AG08396 (cell line): ENCODE measurements at places on chromosomes 4 and X.
A peak's percentile ranks its signal among the peaks of the same experiment; 100 is the strongest.

- no peak for DNase-seq
These were observed 1029.7 kb upstream of the TENM3 start for GRCh38 chr4:181213551-181213950.

DNA sequence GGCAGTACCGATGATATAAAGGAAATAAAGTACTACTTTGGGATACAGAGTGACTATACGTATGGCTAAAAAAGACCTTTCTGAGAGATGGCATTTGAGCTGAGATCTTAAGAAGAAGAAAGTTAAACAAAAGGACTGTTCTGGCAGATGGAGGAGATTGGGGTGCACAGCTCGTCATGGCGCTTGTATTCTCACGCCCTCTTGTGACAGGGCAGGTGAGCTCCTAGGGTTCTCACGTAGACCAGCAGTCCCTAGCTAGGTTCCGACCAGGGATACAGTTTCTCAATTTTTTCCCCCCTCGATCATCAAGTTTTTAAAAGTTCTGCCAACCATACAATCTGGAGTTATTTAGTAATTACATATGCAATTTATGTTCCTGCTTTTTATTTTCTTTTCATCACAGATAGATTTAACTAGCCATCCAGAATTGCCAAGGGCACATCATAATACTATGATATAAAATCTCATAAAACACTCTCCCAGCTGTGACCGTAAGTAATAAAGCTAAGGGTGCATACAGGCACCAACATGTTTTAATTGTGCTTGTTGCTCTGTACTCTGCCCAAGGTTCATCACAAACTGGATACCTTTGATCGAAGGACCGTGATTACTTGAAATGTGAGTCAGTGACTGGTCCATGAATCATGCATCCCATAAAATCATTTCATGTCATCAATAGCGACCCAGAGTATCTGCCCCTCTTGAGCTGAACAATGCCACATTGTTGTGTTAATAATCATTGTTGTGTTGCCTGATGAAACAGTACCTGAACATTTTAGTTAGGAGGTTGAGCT is 69.4 kb upstream of the ZNF518B start:
- no peak for DNase-seq

DNA sequence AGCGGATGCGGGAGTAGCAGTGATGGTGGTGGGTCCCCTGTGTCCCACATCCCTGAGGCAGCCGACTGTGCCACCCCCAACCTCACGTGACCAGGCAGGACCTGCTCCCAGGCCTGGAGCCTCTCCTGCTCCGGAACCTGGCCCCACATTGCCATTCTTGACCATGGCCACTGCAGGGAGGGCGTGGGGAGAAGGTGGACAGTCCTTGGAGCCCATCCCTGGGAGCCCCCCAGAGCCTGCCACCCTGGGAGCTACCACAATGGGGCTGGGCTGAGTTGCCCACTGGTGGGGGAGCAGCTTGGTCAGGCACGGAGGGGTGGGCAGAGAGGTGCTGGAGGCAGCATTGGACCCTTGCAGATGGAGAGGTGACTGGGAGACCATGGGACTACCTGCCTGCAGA is 36.8 kb downstream of the TMPRSS11A start:
- no peak for DNase-seq

DNA sequence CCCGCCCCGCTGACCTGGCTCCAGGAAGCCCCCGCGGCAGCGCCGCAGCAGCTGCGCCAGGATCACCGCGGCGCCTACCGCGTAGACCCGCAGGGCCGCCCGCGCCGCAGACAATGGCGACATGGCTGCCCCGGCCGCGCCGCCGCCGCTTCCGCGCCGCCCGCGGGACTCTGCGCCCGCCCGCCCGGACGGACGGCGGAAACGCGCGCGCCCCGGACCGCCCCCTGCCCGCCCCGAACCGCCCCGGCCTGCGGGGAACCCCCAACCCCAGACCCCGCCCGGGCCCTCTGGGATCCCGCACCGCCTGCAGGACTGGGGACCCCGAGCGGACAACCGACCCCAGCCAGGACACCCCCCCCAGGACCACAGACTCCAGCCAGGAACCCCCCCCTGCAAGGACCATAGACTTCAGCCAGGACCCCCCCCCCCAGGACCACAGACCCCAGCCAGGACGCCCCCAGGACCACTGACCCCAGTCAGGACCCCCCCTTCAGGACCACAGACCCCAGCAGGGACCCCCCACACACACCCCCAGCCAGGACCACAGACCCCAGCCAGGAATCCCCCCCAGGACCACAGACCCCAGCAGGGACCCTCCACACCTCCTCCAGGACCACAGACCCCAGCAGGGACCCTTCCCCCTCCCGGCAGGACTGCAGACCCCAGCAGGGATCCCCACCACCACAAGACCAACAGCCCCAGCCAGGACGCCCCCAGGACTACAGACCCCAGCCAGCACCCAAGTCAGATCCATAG is at the start of the genes DHRSX and ZBED1:
DHRSX (minus strand) TSS at position 174 of the 756 bp plus-strand sequence; CDS start at position 123, 51 bp downstream.
ZBED1 (minus strand) TSS at position 174 of the 756 bp plus-strand sequence. CDS start 10,257 bp downstream, outside the sequence.
- peak; percentile 80 for DNase-seq

GRCh38 chrX:10929747-10930146 is 181.4 kb upstream of the HCCS start:
- DNase-seq, result no peak

GRCh38 chr4:169567916-169568315 is 44.5 kb downstream of the NEK1 start:
- DNase-seq, result peak; percentile 12

- DNase-seq, result no peak
These were observed 43.7 kb downstream of the RPS3A start for GRCh38 chr4:151143162-151143561.

DNA sequence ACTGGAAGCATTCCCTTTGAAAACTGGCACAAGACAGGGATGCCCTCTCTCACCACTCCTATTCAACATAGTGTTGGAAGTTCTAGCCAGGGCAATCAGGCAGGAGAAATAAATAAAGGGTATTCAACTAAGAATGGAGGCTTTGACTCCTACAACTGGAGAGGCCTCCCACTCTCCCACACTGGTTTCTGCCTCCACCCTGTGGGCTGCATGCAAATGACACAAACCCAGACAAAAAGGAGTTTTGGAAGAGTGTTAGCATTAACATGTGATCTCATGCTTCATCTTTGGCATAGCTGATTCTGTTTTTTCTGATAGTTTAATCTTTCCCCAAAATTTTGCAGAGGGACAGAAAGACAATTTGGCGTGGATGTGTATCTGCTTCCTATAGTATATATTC is 80.8 kb upstream of the IQCM start:
- DNase-seq, result peak; percentile 49

DNA sequence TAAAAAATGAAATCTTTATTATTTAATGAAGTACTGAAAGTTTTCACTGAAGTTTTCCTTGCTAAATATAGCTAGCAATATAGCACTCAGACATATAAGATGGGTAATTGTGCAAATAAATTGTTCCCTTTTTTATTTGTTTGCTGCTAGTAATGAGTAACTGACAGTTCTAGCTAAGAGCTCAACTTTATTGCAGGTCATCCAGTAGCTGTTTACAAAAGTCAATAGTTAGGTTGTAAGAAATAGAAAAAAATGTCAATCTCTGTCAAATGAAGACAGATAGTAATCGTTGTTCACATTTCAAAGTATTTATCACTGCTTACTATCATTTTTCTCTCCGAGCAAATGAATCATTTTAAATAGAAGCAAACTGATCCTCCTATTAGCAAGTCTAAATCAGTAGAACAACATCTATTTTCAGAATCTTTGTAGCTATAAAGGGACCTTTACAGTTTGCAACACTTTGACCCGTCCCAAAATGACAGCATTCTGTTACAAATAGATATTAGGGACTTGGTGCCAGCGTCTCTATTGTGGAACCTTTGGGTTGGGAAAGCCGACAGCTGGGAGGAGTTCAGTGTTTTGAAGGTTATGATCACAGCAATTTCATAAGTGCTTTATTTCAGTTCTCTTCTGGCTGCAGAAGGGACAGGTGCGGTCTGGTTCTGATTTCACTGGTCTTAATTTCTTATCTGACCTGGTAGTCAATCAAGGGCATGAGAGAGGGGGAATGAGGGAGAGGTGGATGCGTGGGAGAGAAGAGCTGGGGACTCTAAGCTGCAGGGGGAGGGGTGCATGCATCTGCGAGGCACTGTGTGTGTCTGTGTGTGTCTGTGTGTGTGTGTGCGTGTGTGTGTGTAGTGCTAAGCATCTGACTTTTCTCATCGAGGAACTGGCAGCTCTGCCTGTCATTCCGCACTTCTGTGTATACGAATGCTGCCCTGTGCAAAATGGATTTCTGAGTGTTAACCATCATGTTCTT is 227.9 kb upstream of the PITX2 start:
- no peak for DNase-seq
